ENCODE measurements at places on chromosomes 2 and 18.

DNA sequence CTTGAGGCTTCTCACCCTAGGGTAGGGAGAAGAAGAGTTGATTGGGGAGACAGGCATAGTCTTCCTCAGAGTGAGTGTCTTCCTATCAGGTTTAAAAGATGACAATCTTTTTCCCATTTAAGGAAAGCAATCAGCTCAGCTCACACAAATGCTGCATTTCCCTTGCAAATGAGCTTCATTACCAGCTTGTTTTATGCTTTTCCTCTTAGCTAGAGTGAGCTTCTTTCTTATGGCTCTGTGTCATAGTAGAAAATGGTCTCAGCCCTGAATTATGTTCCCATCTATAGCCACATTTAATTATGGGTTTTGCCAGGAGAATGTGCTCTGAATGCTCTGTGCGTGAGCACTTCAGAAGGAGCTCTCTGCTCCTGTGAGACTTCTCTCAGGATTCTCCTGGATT lies 112.8 kb upstream of the NCK2 start:
- no peak for DNase-seq

- no peak for DNase-seq
Measured at GRCh38 chr2:132965460-132965859, 295.5 kb upstream of the LYPD1 start.

DNA sequence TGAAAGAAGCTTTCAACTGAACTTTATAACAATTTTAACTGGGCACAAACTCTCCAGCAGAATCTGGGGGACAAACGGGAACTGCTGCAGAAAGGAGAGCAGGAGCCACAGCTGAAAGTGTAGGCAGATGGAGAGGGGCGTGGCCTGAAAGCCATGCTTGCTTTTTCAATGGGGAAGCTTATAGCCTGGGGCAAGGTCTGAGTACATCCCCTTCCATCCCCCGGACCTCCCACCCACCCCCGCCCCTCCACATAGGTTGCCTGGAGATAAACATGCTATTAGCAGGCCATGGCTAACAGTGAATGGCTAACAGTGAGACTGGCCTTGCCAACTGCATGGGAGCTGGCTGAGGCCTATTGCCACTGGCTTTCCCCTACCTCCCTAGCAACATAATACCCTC lies 317.9 kb upstream of the TANK start:
- no peak for DNase-seq

- no peak for DNase-seq
Measured at GRCh38 chr2:50346629-50347357, 685.1 kb downstream of the NRXN1 start.

DNA sequence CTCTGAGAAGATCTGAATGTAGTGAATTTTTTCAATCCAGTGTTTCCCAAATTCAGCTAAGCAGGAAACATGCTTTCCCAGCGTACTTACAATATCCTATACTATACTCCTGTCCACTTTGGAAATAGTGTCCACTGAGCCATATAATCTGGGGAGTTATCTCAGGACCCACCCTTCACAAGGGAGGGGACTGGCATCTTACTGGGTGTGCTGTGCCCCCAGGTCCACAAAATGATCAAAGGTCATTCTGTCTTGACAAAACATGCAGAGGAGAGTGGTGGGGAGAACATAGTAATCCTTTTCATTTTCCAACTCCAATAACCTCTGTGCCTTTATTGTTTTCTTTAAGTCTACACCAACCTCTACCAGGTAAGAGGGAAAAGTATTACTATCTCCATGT lies 79.8 kb upstream of the DAPL1 start:
- no peak for DNase-seq

GRCh38 chr2:218229239-218229638 lies 12.2 kb downstream of the ARPC2 start:
- no peak for DNase-seq

DNA sequence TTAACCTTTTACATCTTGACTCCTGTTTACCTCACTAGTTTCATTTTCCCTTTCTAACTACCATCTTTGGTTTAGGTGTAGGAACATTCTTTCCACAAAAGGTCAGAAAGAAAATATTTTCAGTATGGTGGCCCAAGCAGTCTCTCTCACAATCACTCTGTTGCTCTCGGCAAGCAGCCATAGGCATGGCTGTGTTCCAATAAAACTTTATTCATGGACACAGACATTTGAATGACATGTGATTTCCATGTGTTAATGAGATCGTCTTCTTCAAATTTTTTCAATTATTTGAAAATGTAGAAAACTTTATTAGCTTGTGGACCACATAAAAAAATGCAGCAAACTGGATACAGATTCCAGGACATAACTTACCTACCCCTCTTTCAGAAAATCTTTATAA lies 109.7 kb upstream of the CNTNAP5 start:
- DNase-seq: no peak

DNA sequence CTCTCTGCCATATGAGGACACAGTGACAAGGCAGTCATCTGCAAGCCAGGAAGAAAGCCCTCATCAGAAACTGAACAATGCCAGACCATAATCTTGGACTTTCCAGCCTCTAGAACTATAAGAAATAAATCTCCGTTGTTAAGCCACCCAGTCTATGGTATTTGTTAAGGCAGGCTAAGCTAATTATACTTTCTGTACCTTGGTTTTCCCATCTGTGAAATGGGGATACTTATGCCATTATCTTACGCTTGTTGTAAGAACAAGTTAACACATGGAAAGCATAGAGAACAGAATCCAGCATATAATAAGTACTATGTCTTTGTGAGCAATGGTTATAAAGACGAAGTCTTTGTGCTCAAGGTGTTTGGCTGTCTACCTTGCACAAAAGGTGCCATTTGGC lies 8.3 kb upstream of the ADD2 start:
- no peak for DNase-seq

DNA sequence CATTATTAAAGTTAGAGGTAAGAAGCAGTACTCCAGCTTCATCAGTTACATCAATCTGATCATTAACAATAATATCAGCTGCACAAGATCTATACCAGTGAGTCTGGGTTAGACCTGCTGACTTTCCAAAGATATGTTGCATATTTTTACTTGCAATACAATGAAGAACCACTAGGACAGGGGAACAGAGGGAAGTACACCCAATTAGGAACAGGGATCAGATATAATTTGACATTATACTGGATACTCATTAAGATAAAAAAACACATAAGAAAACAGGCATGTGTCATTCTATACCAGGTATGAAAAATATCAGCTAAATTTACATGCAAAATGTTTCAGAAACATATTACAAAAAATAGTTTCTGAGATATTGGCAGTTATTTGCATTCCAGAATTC lies 995.1 kb upstream of the DDX18 start:
- no peak for DNase-seq

DNA sequence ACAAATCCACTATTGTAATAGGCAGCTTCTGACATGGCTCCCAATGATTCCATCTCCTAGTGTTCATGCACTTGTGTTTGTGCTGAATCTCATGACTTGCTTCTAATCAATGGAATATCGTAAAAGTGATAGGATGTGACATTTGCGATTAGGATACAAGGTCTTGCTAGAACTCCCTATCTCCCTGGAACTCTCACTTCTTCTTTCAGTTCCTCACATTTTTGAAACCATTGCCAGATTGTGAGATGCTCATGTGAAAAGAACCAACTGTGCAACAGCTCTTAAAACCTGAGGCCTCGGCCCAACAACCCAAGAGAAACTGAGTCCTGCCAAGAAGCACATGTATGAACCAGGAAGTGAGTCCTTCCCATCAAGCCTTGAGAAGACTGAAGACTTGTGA lies 226.9 kb upstream of the DTNA start:
- no peak for DNase-seq

DNA sequence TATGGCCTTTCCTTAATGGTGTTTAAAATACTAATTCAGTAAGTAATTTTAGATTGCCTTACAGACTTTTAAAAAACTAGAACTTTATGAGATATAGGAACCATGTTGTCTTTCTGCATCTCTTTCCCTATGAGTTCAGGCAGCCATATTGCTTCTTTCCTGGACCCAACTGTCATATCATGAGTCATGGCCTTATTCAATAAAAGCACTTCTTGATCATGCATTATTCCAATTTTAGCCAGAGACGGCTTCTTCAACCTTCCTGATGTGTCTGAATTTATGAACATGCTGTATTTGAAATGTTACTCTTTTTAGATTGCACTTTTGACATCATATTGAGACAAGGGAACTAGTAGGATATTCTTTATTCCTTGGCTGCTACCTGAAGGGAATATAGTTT lies 65.4 kb upstream of the MAP3K20 start:
- DNase-seq: no peak
